Umbilical cord (tissue), 2 donors: ENCODE measurements at places on chromosomes 3 and 15.

DNA sequence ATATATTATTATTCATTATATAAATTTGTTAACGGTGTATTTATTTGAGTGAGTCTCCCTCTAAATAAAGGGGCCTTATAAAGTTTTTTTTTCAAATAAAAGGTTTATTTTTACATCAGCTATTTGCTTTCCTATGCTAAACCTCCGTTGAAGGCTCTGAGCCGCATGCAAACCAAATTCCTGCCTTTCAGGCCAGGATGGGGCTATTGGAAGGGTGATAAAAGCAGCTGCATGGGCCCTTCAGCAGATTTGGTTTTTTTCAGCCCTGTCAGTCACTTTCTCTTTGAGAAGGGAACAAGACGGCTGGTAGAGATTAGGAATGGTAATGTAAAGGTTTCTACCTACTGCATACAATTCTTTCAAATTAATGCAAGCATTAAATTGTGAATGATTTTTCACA, 244.2 kb downstream of the WNT5A start:
- DNase-seq = no peak

- no peak for DNase-seq
These were observed 33.8 kb downstream of the CHDH start for GRCh38 chr3:53812434-53812833.

- no peak for DNase-seq
These were observed 18.5 kb downstream of the IGF1R start for GRCh38 chr15:98666841-98667240.

- DNase-seq = no peak
These were observed 7.3 kb upstream of the HEG1 start for GRCh38 chr3:125062904-125063618.

- DNase-seq = no peak
These were observed 235.5 kb downstream of the UBE2E2 start for GRCh38 chr3:23438657-23439056.

- no peak for DNase-seq
These were observed 14.2 kb downstream of the CCNL1 start for GRCh38 chr3:157145606-157146322.

DNA sequence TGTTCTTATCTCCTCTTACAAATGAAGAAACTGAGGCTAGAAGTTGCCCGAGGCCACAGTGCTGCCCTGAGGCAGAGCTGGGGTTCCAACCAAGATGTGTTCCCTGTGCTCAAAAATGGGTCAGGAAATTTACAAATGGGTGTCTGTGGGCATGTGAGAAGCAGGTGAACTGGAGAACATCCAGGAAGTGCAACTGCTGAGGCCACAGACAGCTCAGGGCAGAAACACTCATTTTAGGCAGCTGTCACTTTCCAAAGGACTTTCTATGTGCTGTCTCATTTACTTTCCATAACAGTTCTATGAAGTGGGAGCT, 47.2 kb upstream of the ATP2B2 start:
- DNase-seq = no peak

GRCh38 chr15:88621789-88622604, 857 bp downstream of the AEN start:
- DNase-seq = peak; percentile 32

GRCh38 chr3:355622-356021, 159.1 kb downstream of the CHL1 start:
- no peak for DNase-seq

DNA sequence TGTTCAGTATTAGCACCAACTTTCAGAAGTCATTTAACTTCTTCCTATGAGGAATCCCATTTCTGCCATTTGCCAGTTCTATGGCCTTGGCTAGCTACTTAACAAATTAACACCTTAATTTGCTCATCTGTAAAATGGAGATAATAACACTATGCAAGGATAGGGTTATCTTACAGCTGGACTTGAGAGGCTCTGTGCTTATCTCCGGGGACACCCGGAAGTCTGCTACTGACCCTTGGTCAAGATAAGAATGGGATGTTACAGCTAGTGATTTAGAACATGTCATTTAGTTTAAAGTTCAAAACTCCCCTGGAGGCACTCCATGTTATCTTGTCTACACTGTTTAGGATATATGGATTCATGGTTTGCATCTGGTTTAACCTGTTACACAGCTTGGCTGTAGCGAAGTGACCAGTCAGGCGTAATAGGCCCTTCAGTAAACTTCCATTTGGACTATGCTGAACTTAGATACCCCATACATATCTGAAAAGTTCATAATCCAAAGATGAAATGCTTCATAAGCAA, 156.0 kb upstream of the CD96 start:
- DNase-seq = no peak

DNA sequence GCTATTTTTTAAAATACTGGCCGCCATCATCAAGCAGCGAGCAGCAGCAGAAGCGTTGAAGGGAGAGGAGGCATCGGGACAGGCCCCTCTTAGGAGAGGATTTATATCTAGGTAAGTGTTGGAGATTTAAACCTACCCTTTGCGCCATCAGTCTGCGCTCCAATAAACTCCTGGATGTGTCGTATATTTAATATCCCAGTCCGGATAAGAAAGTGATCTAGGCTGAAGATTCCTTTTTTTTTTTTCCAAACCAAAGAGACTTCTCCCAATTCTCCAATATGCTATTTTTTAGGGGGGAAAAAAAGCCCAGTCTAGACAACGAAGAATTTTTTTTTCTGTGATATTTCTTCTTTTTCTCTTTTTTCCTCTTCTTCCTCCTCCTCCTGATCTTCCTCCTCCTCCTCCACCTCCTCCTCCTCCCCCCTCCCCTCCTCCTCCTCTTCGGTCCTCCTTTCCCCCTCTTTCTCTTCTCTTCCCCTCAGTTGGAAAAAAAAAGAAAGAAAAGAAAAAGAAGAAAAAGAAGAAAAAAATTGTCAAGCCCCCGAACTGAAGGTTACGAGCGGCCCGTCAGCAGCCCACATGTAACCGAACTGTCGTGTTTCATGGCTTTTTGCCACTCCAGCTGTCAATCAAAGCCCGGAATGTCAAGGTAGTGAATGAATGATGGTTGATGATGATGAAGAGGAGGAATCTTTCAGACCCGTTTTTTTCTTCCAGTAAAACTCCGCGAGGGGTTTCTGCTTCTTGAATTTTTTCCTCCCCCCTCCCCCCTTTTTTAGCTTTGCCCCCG, 835 bp downstream of the MEIS2 start:
- DNase-seq = peak; percentile 53

DNA sequence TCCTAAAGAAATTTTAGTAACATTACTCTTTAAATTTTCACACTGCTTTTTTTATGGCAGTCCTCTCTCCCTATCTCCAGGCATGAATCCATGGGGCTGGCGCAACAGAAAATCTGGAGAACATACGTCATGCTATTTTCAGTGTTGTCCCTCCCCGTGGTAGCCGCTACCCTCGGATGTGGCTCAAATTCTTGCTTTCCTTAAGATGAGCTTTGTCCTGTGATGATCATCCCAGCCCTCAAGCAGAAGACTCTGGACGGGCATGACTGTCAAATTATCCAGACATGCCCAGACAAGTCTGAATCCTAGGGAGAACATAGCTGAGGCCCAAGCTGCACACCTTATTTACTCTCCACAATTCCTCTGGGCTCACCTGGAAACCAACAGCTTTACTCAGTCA, 49.1 kb downstream of the FMN1 start:
- DNase-seq = no peak

GRCh38 chr3:167113035-167113830, 266.9 kb downstream of the ZBBX start:
- DNase-seq = peak; percentile 5

DNA sequence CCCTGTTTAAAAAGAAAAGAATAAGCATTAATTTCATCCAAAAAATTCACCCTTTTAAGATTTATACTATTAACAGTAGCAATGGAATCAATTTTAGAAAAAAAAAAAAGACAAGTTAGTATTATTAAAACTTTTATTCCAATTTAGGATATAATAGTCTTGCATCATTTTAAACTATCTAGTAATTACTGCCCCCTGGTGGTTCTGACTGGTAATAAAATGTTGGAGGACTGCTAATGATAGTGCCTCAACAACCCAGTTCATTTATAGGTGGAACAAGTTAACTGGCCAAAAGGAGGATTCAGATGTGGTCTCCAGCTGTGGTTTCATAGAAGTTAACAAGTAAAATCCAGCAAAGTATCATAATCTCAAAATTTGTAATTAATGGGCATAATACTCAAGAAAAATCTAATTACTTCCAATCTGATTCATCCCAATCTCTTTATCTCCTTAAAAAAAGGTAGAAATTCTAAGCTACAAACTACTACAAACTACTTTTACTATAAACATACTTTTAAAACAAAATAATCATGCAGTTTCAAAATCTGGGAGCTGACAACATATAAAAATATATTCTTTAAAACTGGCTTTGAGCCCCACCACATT, 30.7 kb upstream of the WDR49 start:
- peak; percentile 65 for DNase-seq

- DNase-seq = peak; percentile 76
These were observed 326.8 kb downstream of the TUSC7 start for GRCh38 chr3:117036259-117036799.

DNA sequence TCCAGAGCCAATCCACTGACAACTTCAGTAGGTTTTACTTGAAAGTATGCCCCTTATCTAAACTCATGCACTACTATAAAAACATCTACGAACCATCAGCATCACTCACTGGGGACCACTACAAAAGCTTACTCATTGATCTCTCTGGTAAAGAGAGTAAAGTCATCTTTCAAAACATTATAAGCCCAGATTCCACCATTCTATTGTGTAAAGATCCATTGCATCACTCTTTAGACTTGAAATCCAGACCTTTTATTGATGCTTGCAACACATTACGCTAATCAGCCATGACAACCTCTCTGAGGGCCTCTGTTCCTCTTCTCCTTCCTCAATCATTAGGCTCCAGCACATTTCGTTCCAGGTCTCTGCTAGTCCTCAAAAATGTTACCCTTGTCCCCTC, 248.9 kb upstream of the WNT5A start:
- no peak for DNase-seq

DNA sequence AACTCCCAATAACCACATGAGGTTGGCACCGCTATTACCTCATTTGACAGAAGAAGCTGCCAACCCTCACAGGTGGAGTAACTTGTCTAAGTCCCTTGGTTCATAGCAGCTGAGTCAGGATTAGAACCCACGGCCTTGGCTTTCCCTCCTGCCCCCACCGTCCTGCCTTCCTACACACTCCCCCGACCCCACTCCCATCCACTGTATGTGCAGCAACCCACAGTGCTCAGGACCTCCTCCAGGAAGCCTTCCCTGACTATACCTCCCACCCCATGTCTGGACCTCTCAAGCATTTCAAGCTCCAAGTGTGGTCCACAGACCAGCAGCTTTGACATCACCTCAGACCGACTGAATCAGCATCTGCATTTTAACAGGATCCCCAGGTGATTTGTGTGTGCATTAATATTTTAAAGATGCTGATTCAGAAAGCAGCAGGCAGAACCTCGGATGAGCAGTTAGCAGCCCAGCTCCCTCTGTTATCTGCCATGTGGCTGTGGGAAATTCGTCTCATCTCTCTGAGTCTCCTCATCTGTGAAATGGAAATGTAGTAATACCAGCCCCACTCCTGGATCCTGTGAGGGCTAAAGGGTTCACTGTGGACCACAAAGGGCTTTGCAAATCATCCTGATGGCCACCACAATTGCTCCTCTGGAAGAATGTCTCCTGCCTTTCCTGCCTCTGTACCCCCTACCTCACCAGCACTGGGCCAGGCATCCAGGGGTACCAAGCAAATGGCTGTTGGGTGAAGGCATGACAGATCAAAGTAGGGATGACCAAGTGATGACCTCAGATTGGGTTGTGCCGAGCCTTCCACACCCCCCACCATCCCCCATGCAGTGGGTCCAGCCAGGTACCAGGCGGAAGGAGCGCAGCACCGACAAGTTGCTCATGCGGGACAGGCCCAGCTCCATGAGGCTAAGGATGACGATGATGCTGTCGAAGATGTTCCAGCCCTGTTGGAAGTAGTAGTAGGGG, 62.7 kb downstream of the SCN5A start:
- DNase-seq = no peak

DNA sequence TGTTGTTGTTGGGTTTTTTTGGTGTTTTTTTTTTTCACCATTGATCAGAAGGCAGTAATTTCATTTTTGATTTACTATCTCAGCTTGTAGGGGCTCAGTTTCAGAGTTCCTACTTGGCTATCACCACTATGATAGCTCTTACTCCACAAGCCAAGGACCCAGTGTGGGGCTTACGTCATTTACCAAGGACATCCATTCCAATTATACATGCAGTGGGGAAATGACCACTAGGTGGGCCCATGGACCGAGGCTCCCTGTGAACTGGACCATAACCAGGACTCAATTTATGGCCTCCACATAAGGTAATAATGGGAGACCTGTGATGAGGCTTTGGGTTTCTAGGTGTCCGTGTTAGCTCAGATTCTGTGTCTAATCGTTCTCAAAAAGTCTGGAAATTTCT, 67.5 kb upstream of the CACNA1D start:
- DNase-seq = no peak

- no peak for DNase-seq
These were observed 43.2 kb upstream of the NEDD4 start for GRCh38 chr15:56036546-56037067.

GRCh38 chr3:62416144-62416543, 42.8 kb upstream of the FEZF2 start:
- DNase-seq = no peak

- DNase-seq = no peak
These were observed 22.0 kb upstream of the C3orf22 start for GRCh38 chr3:126580746-126581145.

- no peak for DNase-seq
These were observed 32.9 kb upstream of the CTSH start for GRCh38 chr15:78977591-78978347.

GRCh38 chr3:128404276-128405068, 62.2 kb downstream of the DNAJB8 start:
- no peak for DNase-seq

- DNase-seq = no peak
These were observed 13.6 kb downstream of the GRM2 start for GRCh38 chr3:51720292-51721061.

GRCh38 chr3:30347679-30348216, 258.7 kb upstream of the TGFBR2 start:
- DNase-seq = no peak

DNA sequence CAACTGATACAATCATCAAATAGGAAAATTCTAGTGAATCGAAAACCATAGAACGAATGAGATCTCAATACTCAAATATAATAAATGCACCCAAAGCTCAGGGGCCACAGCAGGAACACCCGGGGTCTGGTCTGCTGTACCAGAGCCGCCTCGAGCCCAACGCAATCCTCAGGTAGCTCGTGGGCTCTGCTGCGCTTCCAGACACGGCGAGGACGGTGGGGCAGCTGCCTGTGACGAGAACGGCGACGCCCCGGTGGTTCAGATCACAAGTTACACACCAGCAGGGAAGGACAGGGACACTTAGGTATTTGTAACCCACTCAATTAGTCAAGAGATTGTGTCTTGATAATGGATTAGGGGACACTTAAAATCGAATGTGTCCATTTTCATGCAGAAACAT, 54.6 kb downstream of the NIPA2 start:
- DNase-seq = no peak

DNA sequence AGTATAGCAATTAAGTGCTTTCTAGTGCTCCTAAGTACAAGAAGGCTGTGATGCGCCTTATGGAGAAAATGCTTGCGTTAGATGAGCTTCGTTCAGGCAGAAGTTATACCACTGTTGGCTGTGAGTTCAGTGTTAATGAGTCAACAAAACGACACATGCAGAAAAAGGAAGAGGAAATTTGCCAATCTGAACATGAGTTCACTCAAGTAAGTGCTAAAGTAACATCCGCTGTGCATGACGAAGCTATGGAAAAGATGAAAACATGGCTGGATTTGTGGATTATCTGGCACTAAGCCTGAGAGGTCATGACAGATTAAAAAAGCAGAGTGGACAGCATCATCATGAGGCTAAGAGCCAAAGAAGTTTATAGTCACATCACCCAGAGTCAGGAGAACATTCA, 36.9 kb downstream of the SH3BP5 start:
- no peak for DNase-seq
